HuH-7 (cell line): ENCODE measurements at places on chromosomes 2 and 18.

DNA sequence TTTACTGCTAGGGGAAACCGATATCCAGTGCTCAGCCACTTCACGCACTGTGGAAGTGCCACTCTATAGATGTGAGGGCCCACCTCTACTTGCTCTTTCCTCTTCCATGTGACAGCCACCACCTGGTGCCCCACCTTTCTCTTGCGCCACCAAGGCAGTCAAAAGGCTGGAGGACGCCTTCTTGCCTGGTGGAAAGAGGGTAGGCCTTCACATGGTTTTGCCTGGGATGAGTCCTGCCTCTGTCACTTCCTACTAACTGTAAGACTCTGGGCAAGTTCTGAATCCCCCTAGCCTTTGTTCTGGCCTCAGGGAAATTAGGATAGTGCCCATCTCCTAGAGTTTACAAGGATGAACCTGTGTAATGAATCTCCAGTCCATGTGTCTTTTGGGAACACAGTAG lies 66.1 kb upstream of the ODC1 start:
- DNase-seq = no peak

GRCh38 chr2:96655526-96655925 lies 13.0 kb downstream of the FER1L5 start:
- DNase-seq = no peak

DNA sequence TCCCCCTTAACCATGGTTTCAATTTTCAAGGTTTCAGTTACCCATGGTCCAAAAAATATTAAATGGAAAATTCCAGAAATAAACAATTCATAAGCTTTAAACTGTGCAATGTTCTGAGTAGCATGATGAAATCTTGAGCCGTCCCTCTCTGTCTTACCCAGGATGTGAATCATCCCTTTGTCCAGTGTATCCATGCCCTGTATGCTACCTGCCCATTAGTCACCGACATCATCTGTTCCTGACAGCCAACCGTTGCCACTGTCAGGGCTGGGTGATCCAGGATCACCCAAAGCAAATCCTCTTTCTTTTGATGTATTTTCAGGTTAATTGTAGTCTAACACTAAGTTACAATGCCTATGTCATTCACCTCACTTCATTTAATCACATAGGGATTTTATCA lies 15.7 kb upstream of the OLA1 start:
- DNase-seq = no peak

GRCh38 chr2:103437161-103437560 lies 675.3 kb downstream of the TMEM182 start:
- no peak for DNase-seq

GRCh38 chr2:4091869-4092268 lies 388.5 kb downstream of the DCDC2C start:
- DNase-seq = no peak

GRCh38 chr2:98572676-98573075 lies 35.6 kb downstream of the COA5 start:
- no peak for DNase-seq

DNA sequence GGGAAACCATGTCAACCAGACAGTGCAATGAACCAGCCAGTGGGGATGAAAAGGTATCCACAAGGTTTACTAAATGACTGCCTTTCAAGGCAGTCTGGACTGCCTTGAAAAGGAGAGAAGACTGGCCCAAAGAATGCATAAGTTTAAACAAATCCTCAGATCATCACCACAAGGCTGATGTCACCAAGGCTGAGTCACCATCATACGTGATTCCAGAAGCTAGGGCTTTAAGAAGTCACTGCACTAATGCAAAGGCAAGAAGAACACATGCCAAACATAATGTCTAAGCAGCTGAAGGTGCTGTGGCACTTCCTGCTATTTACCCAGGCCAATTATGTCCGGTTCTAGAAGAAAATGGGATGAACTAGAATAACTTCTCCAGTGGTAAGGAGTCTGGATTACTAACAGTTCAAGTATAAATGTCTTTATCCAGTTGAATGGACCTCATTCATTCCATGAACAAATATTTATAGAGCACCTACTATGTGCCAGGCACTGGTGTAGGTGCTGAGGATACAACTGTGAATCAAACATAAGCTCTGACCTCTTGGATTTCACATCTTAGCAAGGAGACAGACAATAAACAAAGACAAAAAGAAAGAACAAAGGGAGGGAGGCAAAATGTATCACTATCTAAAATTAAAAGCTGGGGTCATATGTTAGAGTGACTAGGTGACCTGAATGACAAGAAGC lies 37.6 kb upstream of the ONECUT2 start:
- DNase-seq = no peak

DNA sequence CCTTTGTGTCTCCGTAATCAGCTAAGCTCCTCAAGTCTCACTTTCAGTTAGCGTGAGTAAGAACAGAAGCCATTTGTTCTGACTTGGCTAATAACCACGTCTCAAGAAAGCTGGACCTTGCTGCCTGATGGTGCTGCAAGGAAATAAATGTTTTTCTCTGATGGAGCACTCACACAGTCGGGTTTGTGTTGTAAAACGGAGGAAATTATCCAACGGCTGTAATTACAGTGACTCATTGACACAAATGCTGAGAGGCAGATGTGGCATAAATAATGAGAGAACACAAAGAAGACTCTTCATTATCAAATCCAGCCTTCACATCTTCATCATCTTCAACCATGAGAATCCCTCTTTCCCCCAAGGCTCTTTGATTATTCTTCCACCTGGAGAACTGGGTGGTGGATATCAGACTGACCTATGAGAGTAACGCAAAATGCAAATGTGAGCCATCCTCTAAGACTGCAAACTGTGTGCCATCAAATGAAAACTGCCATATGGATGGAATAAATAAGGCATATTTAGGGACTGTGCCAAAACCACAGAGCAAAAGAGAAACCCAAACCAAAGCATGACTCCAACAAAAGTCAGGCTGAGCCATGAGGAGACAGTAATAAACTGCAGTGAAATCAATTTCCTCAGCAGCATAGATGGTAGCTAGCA lies 252.6 kb downstream of the RND3 start:
- no peak for DNase-seq

DNA sequence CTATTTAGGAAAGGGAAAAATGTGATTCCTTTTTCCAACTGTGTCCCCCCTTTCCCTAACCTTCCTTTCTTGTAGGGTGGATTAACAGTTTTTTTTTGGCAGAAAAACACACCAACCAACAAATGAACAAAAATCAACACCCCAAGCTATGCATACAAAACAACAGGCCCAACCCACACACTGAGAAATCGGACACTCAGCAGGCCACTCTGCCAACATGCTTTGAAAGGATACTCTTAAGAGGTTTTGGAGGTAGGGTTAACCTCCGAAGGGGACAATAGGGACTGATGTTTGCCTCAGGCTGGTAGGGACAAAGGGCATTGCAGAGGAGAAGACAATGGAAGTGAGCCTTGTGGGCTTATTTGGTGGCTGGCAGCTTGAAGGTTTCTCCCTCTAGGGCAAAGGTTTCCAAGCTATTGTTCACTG lies 33.1 kb upstream of the POLE4 start:
- no peak for DNase-seq
